Ureter (tissue), 1 donor: ENCODE measurements at places on chromosomes 16 and 17. TPM values are rescaled to one million over a fixed set of nuclear protein-coding genes. Genes with fewer than 3 reads are reported as not detected.

- DNase-seq = no peak
Observed at GRCh38 chr17:27473748-27474609, 17.7 kb downstream of the KSR1 start.

GRCh38 chr17:81915331-81915730, 2.6 kb downstream of the SIRT7 start:
- no peak for DNase-seq

DNA sequence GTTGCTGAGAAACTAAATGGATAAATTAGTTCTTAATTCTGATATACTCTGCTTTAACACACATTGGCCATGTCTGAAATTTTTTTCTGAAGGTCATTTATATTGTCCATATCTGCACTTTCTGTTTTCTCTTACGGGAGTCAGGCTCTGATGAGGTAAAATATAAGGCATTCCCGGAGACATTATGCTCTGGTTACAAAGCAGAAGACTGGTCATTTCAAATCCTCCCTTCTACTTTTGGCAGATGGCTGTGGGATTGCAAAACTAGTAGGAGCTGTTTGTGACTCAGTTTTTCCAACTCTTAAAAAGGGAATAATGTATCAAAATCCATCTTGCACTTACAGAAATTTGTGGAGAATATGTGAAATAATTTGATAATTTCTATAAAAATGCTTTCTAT, 92.2 kb upstream of the CPHXL start:
- no peak for DNase-seq

The OR2C1 gene
- total RNA-seq = not detected

The COX4I1 gene
- total RNA-seq = 485 TPM
